Fibroblast of pulmonary artery (primary cell): ENCODE measurements at places on chromosomes 12 and 14.

- no peak for DNase-seq
These were observed 8.2 kb downstream of the SLC22A17 start for GRCh38 chr14:23344481-23344880.

DNA sequence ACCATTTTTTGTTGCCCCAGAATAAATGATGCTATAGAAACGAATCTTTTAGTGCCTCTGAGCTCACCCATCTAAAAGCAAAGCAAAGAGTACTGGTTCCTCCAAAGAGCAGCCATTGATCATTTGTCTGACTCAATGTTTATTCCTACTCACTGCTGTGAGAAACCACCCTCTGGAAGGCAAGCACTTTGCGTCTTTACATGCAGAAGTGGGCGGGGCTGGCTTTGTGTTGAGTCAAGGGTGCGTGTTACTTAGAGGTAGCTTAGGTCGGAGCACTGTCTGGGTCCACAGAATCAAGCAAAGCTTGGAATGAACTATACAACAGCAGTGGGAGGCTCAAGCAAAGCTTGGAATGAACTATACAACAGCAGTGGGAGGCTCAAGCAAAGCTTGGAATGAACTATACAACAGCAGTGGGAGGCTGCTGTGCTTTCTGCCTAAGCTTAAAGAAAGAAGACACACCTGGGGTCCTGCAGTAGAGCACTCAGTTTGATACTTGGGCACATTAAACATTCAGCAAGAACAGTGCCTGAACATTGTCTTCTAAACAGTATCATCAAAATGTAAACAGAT lies 77.2 kb upstream of the PRICKLE1 start:
- no peak for DNase-seq

DNA sequence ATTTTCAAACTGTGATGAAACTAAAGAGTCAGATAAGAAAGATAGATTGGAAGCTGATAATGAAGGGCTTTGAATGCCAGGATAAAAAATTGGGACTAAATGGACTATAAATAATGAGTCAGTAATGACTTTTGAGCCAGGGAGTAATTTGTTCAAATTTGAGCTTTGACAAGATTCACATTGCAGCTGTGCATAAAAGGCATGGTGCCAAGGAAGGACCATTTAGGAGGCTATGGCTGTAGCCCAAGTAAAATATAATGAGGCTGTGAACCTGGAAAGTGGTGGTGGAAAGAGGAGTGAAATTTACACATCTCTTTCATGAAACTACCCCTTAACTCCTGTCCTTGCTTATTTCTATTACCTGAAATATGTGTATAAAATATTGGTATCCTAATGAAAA lies 218.5 kb downstream of the SLC6A15 start:
- no peak for DNase-seq

DNA sequence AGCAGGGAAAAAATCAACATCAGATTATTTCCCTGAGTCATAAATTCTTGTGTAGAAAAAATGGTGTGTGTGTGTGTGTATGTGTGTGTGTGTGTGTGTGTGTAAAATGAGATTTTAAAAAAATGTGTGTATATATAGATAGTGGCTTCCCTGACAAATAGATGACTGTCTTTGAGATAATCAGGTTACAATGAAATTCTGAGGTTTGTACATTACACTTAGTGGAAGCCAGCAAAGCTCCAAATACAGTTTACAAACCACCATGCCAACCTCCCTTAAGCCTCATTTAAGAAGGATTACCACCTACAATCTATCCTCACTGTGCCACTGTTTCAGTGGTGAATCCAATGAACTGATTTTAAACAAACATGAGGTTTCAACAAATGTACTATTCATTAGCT lies 93.8 kb downstream of the MED13L start:
- peak; percentile 37 for DNase-seq

DNA sequence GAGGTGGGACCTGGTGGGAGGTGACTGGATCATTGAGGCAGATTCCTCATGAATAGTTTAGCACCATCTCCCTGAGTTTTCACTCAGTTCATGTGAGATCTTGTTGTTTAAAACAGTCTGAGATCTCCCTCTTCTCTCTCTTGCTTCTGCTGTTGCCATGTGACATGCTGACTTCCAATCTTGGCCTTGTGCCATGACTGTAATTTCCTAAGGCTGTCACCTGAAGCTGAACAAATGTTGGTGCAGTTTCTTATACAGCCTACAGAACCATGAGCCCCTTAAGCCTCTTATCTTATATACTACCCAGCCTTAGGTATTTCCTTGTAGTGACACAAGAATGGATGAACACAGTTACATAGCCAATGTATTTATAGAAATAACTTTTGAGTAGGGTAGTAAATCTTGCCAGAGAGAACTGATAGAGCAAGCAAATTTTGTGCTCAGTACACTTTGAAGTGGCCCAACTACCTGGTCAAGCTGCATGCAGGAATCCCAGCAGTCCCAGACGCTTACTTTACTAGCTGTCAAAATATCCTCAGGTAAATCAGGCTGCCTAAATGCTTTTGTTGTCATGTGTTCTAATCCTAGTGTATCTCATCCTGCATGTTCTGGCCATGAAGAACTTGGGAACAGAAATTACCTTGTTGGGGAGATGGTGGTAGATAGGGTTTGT lies 445.6 kb upstream of the MIS18BP1 start:
- no peak for DNase-seq

GRCh38 chr12:3175238-3175637 lies 98.1 kb downstream of the TSPAN9 start:
- DNase-seq: no peak

GRCh38 chr12:103827911-103828391 lies 13.1 kb downstream of the NT5DC3 start:
- DNase-seq: no peak

DNA sequence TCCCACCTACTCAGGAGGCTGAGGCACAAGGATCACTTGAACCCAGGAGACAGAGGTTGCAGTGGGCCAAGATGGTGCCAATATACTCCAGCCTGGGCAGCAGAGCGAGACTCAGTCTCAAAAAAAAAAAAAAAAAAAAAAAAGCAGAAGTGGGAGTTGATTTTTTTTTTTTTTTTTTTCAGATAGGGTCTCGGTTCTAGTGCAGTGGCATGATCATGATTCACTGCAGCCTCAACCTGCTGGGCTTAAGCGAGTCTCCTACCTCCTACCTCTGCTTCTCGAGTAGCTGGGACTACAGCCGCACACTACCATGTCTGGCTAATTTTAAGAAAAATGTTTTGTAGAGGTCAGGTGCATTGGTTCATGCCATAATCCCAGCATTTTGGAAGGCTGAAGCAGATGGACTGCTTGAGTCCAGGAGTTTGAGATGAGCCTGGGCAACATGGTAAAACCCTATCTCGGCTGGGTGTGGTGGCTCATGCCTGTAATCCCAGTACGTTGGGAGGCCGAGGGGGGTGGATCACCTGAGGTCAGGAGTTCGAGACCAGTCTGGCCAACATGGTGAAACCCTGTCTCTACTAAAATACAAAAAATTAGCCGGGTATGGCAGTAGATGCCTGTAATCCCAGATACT lies 16.3 kb upstream of the HSP90AA1 start:
- DNase-seq: no peak

GRCh38 chr12:24038211-24038997 lies 88.9 kb upstream of the SOX5 start:
- peak; percentile 30 for DNase-seq

DNA sequence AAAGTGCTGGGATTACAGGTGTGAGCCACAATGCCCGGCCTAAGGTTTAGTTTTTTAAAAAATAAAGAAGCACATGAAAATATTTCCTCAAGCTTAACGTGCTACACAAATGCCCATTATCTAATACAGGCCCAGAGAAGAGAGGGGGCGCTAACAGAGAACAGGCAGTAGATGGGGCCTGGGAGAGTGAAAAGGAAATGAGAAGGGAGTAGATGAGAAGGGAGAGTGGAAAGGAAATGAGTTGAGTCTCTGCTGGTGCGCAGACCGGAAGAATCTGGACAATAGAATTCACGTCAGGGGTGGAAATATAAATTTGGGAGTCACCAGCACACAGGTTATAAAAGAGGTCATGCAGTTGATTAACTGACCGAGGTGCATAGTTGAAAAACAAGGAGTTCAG lies 10.7 kb downstream of the PXN start:
- DNase-seq: peak; percentile 50

- DNase-seq: peak; percentile 4
These were observed 143.1 kb downstream of the TPH2 start for GRCh38 chr12:72081777-72082176.

GRCh38 chr12:16163146-16163545 lies 114.3 kb downstream of the SLC15A5 start:
- no peak for DNase-seq

DNA sequence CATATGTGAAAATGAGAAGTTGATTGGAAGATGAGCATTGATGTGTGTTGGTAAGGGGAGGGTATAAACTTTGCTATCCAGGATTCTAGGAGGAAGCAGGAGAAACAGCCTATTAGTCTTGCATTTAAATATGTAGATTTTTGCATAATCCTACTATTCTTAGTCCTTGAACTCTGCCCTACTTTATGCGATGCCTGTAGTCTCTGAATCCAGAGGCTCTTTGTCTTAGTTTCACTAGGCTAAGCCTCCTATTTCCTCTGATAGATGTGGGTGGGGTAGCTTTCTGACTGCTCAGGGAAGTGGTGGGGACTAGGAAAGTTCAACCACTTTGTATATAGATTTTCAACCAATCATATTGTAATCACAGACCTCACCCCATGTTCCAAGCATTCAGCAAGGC lies 49.5 kb upstream of the KCNC2 start:
- no peak for DNase-seq

- no peak for DNase-seq
These were observed 86.5 kb upstream of the CRY1 start for GRCh38 chr12:107179871-107180270.

DNA sequence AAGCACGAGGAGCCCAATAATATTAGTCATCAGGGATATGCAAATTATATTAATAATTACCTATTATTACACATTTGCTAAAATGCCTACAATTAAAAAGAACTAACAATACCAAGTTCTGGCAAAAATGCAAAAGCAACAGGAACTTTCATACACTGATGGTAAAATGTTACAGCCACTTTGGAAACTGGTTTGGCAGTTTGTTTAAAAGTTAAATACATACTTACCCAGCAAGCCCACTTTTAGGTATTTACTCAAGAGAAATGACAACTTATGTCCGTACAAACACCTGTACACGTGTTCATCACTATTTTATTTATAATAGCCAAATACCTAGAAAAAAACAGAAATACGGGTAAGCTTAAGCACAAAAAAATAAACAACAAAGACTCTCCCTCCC lies 17.0 kb downstream of the WDR89 start:
- no peak for DNase-seq

DNA sequence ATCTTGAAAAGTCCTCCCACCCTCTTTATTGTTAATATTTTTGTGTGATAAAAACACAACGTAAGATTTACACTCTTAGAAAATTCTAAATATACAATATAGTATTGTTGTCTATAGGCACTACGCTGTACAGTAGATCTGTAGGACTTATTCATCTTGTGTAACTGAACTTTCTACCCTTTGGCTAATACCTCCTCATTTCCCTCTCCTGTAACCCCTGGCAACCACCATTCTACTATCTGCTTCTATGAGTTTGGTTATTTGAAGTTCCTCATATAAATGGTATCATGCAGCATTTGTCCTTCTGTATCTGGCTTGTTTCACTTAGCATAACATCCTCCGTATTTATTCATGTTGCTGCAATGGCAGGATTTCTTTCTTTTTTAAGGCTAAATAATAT lies 5.2 kb upstream of the CLEC9A start:
- no peak for DNase-seq

DNA sequence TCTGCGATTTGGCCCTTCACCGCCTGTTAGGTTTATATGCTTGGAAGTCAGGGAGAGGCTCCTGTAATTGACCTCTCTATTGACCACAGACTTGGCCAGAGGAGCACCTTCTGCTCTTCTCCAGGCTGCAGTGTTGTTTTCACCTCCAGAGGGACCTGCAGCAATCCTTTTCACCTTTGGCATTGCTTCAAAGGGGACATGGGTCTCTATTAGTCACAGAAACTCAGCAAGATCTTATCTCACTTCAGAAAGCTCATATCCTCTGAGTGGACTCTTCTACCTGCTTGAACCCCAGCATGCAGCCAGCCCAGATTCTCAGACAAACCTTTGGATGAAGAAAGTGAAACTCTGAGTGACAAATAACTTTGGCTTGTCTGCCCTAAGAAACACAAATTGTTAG lies 339.3 kb downstream of the NRXN3 start:
- no peak for DNase-seq

- no peak for DNase-seq
These were observed 3.3 kb downstream of the GUCY2C start for GRCh38 chr12:14693116-14693515.

GRCh38 chr12:115857923-115858322 lies 419.6 kb downstream of the MED13L start:
- no peak for DNase-seq

- no peak for DNase-seq
These were observed 19.6 kb upstream of the KERA start for GRCh38 chr12:91077228-91077954.

- no peak for DNase-seq
These were observed 850.3 kb downstream of the GALC start for GRCh38 chr14:87142551-87143211.

DNA sequence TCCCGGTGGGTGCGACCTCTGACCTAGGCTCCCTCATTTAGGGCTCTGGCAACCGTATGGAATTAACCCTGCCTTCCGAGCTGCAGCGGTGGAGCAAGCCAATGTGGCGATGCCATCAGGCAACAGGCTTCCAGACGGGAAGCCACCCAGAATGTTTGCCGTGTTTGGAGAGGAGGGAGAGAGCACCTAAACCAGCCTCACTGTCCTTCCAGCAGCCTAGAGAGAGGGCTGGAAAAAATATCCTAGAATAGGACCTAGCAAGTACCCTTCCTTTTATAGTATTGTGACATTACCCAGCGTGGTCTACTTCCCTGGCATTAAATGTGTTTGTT lies 287 bp upstream of the SLC2A13 start:
- DNase-seq: no peak

DNA sequence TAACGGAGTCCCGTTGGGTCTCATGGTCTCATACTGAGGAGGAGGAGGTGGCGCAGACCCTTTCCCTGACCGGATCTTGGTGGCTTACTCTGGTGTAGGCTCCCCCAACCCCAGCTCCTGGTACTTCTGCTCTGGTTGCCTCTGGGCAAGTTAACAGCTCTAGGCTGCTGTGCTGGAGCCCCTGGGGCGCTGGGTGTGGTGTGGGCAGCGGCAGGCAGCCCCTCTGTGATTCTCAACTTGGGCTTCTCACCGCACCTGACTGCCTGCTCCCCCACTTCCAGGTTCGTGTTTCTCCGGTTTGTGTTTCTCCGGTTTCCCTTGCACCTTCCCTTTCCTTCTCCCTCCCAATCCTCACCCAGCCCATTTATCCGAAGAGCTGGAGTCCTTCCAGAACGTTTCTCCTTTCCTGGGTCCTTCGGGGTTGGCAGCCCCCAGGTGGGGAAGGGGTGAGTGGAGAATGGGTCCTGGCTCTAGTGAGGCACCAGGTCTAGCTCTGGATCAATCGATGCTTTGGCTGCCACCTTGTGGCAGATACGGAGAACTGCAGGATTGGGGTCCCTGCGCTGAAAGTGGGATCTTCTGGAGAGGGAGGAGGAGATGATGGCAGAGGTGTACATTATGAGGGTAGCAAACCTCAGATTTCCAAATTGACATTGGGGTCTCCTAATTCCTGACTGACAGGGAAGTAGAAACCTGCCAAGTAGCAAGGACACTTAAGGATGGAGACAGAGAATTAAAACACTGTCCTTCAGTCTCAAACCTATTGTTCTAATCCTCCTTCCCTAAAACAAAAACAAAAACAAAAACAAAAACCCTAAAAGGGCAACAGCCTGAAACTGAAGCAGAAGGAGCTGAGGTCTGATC lies 8.3 kb downstream of the CISTR start:
- DNase-seq: peak; percentile 62
